ENCODE measurements at places on chromosomes 2 and 18. TPM values are rescaled to one million over a fixed set of nuclear protein-coding genes. Genes with fewer than 3 reads are reported as not detected.

DNA sequence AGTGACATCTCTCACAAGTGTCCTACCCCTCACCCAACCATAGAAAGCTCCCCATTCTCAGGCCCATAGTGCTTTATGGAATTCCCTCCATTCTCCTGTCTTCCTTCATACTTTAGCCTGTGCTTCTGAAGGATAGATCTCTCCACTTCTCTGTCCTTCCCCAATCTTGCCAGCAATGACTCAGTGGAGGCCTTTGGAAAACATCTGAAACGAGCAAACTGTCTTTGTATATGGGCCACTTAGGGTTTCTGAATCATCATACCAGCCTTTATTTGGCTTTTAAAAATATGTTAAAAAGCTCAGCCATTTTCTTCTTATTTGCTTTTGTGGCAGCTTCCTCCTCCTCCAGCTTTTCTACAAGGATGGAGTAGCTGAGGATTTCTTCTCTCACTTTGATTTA, 65.6 kb upstream of the ZNF385B start:
- H3K36me3 ChIP-seq, result no peaks in the 10 kb centered on the region
- no peak overlapping the region for H3K27ac ChIP-seq

DNA sequence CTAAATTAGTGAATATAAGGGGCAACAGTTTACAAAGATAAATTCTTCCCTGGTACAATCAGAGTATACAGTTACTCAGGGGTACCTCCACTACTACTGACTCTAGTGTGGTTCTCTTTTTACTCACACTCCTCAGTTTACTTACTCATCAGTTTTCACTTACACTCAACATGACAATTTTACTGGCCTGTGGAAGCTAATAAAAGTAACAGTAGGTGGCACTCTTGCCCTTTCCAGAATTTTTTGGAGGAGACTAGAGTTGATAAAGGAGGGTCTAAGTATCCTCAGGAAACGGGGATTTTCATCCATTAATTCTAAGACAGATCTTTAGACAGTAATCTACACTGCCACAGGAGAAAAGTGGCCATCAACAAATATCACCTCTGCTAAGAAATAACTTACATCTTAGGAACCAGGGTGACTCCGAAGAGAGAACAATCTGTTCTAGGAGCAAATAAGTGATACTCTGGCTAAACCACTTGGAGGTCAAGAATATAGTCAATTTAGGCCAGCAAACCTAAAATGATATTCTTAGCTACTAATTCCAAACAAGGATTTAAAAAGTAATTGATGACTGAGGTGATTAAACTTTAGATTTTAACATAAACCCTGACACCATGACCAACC, 61.3 kb downstream of the ATL2 start:
- no peak overlapping the region for H3K4me3 ChIP-seq
- no peak for DNase-seq
- peaks cover 6% of the 10 kb centered on the region for H3K4me1 ChIP-seq
- H3K27ac ChIP-seq, result no peak overlapping the region

DNA sequence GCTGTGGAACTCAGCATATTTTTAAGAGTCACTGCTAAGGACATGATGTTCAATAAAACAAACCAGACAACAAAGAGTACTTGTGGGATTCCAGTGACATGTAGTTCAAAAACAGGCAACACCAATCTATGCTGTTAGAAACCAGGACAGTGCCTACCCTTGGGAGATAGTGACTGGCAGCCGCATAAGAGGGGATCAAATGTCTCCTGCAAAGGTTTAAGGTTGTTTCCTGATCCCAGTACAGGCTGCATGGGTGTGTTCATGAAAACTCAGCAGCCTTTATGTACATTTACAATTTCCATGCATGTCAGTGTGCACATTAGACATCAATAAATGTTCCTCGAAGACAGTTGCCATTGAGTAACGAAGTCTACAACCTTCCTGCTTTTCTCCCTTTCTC, 183.8 kb downstream of the PID1 start:
- H3K27me3 ChIP-seq, result no peaks in the 10 kb centered on the region
- H3K36me3 ChIP-seq, result no peaks in the 10 kb centered on the region
- peaks cover 6% of the 10 kb centered on the region for H3K4me1 ChIP-seq
- H3K4me3 ChIP-seq, result no peak overlapping the region
- no peak for DNase-seq
- no peak overlapping the region for H3K27ac ChIP-seq

CREG2 gene
- not detected for total RNA-seq

GRCh38 chr2:33441235-33441810, 35.1 kb upstream of the RASGRP3 start:
- no peak overlapping the region for H3K27ac ChIP-seq
- H3K36me3 ChIP-seq, result no peaks in the 10 kb centered on the region
- H3K4me3 ChIP-seq, result no peak overlapping the region
- no peak for DNase-seq

DNA sequence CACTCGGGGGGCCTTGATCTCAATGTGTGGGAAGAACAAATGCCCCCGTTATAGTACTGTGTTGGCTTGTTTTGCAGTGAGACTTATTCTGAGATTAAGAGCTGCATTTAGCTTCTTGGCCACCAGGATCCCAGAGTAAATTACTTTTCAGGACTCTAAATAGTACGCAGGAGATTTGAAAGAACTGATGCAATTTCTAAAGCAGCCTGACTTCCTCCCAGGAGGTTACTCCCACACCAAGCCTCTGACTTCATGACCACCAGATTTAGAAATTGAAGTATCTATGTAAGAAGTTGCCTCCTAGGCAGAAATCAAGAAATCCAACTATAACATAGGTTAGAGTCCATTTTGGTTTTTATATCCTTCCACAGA, 67.0 kb downstream of the FEZ2 start:
- H3K4me3 ChIP-seq, result no peak overlapping the region
- no peak overlapping the region for H3K27ac ChIP-seq
- no peaks in the 10 kb centered on the region for H3K4me1 ChIP-seq
- peaks cover 49% of the 10 kb centered on the region for H3K36me3 ChIP-seq
- no peaks in the 10 kb centered on the region for H3K27me3 ChIP-seq

DNA sequence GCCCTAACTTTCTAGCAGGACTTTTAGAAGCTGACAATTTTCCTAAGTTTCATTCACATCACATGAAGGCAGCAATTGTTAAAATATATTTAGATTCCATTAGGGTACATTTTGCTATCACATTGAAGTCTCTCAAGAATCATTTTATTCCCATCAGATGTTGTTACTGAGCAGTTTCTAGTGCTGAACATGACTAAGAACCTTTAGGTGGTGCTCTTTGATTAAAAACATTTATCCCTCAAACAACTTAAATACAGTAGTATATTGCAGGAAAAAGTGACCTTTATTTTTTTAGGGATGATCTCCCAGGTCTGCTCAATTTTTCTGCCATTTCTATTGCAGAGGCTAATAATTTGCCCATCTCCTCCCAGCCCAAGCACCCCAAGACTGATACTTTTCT, 22.9 kb upstream of the NARS1 start:
- H3K4me1 ChIP-seq, result no peaks in the 10 kb centered on the region
- H3K4me3 ChIP-seq, result no peak overlapping the region
- no peak for DNase-seq
- peaks cover 13% of the 10 kb centered on the region for H3K36me3 ChIP-seq
- H3K27ac ChIP-seq, result no peak overlapping the region

DNA sequence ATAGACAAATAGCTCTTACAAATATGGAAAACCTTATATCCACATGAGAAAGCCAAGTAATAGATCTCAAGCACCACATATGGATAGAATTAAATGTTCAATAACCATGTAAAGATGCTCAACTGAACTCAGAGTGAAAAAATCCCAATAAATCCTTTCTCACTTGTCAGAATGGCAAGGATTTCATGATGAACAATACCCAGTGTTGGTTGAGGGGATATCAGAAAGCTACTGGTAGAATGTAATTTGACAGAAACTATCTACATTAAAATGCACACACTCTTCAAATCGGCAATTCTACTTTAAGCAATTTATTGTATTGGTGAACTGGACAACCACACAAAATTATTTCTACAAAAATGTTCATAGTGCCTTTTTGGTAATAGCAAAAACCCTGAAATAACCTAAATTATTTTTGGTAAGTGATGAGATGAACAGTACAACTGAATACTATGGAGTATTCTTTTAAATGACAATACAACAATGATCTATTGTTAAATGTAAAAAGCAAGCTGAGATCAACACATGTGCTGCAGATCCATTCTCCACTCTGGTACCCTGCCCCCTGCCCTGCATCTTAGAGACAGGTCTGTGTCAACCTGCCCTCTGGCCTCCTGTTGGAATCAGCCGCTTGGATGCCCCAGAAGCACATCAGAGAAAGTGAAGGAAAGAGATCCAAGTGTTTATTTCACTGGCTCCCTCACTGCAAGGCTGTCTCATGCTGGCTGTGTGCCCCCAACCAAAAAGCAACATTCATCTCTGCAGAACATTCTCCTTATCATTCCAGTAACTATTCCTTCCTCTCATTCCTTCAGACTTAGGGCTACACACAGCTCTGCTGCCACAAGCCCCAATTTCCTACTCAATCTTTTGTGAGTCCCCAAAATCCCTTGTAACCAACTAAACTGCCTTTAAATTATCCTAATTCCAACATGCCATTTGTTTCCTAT, 442.5 kb downstream of the LRATD1 start:
- no peaks in the 10 kb centered on the region for H3K36me3 ChIP-seq
- no peak overlapping the region for H3K4me3 ChIP-seq
- no peaks in the 10 kb centered on the region for H3K27me3 ChIP-seq
- DNase-seq, result no peak
- H3K4me1 ChIP-seq, result no peaks in the 10 kb centered on the region

Measured in upper lobe of right lung (tissue), 1 donor.